Vein endothelial cell (primary cell): ENCODE measurements at places on chromosomes 1 and 21. TPM values are rescaled to one million over a fixed set of nuclear protein-coding genes. Genes with fewer than 3 reads are reported as not detected.

Gene NLRP3
- total RNA-seq = 0.10 and 0.98 TPM in 2 replicates

Gene B3GALT2
- total RNA-seq = 0.33 and 0.67 TPM in 2 replicates

Gene FLG2
- not detected in 2 replicates for total RNA-seq

Gene LPAR3
- total RNA-seq = not detected in 2 replicates

Gene FYB2
- not detected in 2 replicates for total RNA-seq

Gene SETD4
- 10.1 and 18.2 TPM in 2 replicates for total RNA-seq

Gene TTC22
- not detected in 2 replicates for total RNA-seq

Gene SERBP1
- 197 and 278 TPM in 2 replicates for total RNA-seq

Gene MFAP2
- 26.2 and 54.5 TPM in 2 replicates for total RNA-seq

Gene CD1E
- not detected in 2 replicates for total RNA-seq

Gene C1orf141
- total RNA-seq = not detected in 2 replicates

Gene OR2T12
- total RNA-seq = not detected in 2 replicates

Gene SLC44A3
- 0.98 and 2.4 TPM in 2 replicates for total RNA-seq

Gene ANKRD65
- under 0.01 TPM in 1 of 2 replicates, not detected in the other for total RNA-seq

Gene MAD2L2
- 26.8 and 32.7 TPM in 2 replicates for total RNA-seq

Gene CFAP45
- 0.65 and 1.5 TPM in 2 replicates for total RNA-seq

Gene IRF6
- 2.9 and 8.8 TPM in 2 replicates for total RNA-seq

Gene CLIC4
- total RNA-seq = 439 and 615 TPM in 2 replicates

Gene TBX15
- 0.10 and 0.33 TPM in 2 replicates for total RNA-seq
